ENCODE measurements at places on chromosomes 4 and X.

- no peak for DNase-seq
Measured at GRCh38 chrX:44332437-44332836, 11.0 kb downstream of the EFHC2 start.

DNA sequence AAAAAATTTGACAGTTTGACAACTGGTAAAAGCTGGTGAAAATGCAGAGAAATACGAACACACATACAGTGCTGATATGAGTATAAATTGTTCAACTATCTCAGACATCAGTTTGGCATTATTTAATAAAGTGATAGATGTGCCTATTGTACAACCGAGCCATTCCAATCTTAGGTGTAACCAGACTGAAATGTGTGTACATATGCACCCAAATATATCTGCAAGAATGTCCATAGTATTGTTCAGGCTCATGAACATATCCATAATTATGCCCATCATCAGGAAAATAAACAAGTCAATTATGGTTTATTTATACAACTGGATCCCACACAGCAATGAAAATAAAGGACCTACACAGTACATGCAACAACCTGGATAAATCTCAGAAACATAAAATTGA lies 188.9 kb upstream of the DDX53 start:
- no peak for DNase-seq

GRCh38 chrX:23726191-23726590 lies 16.9 kb downstream of the ACOT9 start:
- no peak for DNase-seq

- no peak for DNase-seq
Measured at GRCh38 chrX:22396408-22396807, 123.7 kb downstream of the CBLL2 start.

- peak; percentile 1 for DNase-seq
Measured at GRCh38 chr4:37890801-37891259, at the start of gene TBC1D1. Gene TBC1D1, plus strand, starts transcription at chr4:37891084. Its CDS starts 11,012 bp downstream, at chr4:37902096.

DNA sequence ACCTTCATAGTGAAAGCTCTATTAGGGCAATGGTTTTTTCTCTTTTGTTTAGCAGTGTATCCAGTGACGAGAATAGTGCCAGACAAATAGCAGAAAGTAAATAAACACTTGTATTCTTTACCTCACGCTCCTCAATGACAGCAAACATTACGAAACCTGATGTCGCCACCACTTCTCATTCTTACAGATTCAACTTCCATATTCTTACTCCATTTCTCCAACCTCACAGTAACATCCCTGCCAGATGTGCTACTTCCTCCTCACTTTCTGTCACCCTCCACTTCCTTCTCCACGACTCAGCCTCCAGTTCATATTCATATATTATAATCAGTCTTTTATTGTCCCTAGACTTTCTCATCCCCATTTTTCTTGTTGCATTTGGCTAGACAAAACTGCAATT lies 1956.2 kb upstream of the AGA start:
- no peak for DNase-seq

DNA sequence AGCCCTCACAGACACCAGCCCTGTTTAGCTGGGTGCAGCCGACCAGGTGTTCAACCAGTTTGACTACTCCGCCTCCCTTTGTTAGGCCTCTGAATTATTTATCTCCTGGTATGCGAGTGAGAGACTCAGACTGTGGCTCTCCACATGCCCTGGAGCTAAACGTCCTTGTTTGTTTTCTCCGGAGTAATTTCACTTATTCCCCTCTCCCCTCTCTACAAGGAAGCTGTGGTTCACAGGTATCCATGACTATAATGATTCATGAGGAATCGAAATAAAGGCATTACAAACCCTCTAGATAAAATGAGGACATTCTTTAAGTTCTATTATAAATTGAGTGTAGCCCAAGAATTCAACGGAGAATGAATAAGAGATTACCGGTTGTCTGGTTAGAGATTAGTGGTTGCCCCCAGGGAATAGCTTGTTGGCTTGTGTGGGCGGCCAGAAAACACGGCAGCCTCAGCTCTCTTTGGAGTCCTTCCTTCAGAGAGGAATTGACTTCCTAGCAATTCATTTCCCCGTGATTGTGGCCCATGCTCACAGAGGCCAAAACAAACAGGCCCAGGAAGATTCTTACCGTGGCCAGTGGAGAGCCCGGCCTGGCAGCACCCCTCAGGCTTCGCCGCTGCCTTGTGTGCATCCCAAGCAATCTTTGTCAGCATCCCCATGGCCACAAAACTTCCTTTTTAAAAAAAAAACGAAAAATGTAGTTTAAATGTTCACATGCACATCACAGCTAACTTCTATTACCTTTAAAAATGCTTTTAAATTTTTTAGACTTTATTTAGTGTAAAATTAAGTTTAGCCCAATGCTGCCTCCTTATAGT lies 60.2 kb upstream of the CBR4 start:
- DNase-seq: no peak

DNA sequence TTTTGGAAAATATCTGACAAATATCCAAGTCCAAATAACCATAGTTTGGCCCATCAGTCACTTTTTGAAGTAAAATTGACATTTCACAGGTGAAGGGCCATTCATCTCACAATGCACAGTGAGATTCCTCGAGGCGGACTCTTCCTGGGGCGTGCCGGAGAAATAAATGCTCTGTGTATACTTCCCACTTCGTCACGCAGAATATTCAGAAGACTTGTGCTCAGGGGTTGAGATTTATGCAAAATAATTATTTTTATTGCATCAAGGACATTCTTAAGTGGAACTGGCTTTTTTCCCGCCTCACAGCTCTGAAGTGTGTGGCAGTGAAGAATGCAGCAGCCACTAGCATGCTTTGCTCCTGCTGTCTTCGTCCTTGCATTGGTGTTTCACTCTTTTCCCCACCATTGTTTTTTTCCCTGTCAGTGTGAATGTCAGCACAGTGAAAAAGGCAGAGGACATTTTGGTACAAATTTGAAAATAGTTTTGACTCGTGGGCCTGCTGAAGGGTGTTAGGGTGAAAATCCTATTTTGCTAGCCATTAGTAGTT lies 70.6 kb downstream of the FAM193A start:
- no peak for DNase-seq

DNA sequence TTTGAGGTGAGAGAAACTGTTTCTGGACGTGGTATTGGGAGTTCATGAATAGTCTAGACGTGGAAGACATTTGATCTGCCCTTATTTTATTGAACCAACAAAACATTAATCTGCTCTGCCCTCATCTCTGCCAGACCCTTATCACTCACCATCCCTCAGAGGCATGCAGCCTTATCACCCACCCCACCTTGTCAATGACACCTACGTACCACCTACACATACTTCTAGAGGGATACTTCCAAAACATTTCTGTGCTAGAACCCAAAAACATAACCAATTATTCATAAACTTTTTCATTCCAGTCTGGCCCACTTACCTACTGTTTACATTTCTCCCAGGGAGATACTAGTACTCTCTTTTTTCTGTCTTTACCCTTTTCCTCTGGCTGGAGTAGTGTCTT lies 105.2 kb downstream of the RS1 start:
- no peak for DNase-seq

DNA sequence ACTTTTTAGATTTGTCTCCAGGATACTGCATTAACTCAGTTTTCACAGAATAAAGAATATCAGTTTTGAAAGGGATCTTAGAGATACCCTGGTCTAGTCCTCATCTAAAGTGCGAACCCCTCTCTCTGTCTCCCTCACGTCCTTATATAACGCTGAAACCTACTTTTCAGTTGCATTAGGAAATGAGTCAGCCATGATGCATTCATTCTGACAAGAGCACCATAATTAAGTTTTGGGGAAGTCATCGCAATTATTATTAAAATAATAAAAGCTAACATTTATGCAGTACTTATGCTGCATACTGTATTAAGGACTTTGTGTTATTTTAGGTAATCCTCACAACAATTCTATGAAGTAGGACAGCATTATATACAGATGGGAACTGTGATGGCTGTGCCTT lies 116.1 kb downstream of the REELD1 start:
- no peak for DNase-seq

DNA sequence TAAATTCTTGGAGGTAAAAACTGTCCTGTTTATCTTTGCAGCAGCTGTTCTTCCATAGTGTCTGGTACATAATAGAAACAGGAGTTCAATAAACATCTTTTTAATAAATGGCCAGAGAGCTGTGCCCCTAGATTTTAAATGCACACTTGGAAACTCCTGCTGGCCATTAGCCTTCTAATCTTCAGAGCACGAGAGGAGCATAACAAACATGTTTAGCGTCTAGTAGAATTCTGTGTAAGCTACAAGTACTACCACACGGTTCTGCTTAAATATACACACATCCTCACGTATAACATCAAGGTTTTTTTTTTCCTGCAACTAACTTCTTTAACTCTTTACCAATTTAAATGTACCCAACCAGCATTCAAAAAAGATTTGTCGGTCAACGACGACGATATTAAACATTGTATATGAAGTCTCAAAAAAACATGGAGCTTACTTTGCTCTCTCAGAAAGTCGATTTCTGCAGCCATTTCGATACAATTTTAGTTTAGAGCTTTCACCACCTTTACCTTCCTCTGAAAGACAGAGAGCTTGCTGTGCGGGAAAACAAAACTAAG lies 628 bp downstream of the SCLT1 start:
- DNase-seq: no peak

- no peak for DNase-seq
Measured at GRCh38 chr4:82811838-82812341, 13.3 kb upstream of the SCD5 start.

GRCh38 chr4:111696505-111696904 lies 448.7 kb upstream of the FAM241A start:
- DNase-seq: no peak

DNA sequence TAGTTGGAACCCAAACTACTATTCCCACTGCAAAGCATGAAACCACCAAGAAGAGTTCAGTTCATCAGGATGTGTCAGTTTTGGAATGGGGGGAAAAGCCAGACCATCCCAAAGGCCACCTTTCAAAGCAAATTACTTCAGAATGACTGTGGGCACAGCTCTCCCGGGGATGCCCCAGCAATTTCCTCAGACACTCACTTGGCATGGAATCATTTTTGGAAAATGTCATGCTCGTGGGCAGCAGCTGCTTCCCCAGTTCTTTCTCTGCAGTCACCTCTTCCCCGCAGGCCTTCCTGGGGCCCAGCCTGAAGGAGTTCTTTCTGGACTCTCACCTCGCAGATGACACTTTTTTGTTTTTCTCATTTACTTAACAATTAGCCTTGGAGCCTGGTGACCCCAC lies 350.3 kb downstream of the NR3C2 start:
- DNase-seq: no peak

DNA sequence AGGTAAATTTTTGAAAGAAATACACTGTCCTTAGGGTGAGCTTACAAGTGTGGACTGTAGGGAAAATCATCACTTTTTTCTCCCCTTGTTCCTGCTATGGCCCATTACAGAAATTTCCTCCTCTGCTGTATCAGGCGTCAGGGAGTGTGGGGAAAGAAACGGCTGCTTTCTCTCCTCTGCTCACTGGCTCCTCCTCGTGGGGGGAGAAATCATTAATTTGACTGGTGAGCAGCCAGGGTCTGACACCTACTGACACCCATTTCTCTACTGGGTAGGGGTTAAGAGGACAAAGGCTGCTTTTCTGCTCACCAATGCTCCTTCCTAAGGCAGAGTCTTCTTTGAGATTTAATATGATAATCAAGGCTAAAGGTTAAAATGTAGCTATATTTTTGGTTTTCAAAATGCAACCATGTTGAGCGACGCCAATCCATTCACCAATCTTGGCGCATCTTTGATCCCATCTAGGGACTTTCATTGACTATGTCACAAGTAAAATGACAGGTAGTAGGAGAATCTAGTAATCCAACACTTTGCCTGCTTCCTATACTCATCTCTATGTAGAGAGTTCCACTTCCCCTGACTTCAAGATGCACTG lies 25.1 kb downstream of the SETD7 start:
- no peak for DNase-seq

- DNase-seq: no peak
Measured at GRCh38 chrX:143500751-143501150, 16.5 kb downstream of the SPANXN3 start.

GRCh38 chrX:136639506-136640176 lies 8.3 kb upstream of the CD40LG start:
- DNase-seq: no peak

GRCh38 chrX:20952180-20952579 lies 422.0 kb upstream of the CNKSR2 start:
- no peak for DNase-seq

DNA sequence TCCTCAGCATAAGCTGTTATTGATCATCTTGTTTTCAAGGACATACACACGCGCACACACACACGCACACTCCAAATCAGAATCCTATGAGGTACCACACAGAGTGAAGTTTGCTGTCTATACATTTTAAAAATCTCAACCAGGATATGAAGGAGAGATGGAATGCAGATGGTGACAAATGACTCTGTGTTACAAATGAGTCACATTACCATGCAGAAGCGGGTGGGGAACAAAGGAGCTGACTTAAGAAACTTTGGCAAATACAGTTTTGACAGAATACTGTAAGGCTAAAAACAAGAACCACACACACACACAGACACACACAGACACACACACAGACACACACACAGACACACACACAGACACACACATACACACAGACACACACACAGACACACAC lies 81.7 kb downstream of the RELL1 start:
- no peak for DNase-seq

- DNase-seq: no peak
Measured at GRCh38 chr4:53507058-53507457, 84.2 kb downstream of the LNX1 start.

DNA sequence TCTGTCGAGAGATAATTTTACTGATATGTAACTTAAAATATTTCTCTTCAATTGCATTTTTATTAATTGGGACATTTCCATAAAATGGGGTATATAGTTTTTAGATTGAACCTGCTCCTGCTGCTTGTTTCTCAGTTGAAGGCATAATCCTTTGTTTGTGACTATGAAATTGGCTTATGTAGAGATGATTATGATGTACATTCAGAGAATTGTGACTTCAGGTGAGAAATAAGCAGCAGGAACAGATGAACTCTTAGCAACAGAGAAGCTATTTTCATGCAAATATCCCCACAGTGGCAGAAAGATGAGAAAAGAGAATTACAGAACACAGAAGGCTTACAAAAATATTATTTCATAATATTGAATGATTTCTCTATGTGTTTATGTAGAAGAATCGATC lies 1499.5 kb upstream of the ADGRL3 start:
- no peak for DNase-seq

DNA sequence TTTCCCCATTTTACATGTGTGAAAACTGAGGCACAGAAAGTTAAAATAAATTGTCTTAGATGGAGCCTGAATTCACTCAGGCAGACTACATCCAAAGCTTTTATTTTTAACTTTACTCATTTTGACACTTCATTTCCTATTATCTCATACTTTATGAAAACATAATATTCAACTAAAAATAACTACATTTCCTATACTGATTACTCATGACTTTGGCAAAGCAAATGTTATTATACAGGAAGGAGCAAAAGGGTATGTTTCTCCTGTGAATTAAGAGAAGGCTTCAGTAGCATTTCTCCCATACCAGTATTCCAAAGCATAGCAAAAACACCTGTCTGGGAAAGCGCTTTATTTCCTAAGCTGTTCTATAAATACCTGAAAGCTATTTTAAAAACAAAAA lies 178.6 kb downstream of the ADAMTS3 start:
- DNase-seq: no peak

DNA sequence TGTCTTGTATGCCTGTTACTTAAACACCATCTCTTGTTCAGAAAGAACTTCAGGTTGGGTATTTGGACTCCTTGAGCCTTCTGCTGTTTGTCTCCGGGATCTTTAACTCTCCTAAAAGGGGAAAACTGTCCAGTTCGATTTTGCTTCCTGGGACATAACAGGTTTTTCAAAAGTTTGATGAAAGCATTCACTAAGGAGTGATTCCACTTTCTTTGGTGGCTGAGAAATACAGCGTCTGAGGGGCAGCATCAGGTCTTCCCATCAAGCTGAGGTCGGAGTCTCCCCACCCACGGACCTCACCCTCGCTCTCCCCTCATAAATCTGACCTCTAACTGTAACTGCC lies 1.4 kb downstream of the AFAP1 start:
- DNase-seq: no peak
